Large intestine (tissue), 12 donors: ENCODE measurements at places on chromosomes 13 and 19.
A peak's percentile ranks its signal among the peaks of the same experiment; 100 is the strongest.

DNA sequence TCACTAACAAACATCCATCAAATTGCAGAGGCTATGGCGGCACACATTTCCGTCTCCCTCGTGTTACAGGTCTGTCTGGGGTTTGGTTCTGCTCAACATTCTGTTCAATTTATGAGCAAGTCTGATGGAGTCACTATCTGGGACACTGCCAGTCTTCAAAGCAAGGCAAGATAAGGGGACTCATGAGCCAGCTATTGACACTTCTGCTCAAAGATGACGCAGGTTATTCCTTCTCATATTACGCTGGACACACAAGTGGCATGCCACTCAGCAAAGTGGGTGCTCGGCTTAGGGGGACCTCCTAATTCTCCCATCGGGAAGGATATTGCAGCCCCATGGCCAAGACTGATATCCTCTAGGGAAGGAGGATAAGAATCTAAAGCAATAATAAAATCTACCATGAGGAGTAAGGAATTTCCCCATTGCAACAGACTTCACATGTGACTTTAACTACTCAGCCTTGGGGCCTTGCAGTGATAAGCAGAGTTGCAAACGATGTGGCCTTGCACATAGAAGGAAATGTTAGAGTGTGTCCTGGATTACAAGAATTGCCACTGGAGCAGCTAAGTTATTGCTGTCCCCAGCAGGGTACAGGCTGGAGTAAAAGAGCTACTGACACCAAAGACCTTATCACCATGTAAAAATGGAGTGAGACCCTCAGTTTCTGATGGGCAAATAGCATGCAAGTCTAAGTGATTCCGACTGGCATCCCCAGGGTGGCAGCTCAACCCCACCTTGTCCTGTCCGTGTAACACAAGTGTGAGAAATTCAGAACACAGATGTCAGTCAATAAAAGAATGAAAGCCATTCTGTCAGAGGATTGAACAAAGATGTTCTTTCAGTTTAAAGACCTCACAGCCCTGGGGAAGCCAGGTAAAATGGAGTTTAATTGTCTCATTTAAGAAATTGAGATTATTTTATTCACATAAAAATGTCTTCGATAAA is 306.1 kb downstream of the IRS2 start:
- no peaks in the 10 kb centered on the region for H3K36me3 ChIP-seq
- peak overlapping the region; percentile 73 for H3K27ac ChIP-seq
- DNase-seq: peak; percentile 94
- H3K27me3 ChIP-seq: no peaks in the 10 kb centered on the region

GRCh38 chr13:30877335-30877734 is 28.7 kb upstream of the MEDAG start:
- DNase-seq: no peak
- peaks cover 9% of the 10 kb centered on the region for H3K4me1 ChIP-seq
- peaks cover 9% of the 10 kb centered on the region for H3K27me3 ChIP-seq
- no peak overlapping the region for H3K27ac ChIP-seq
- no peaks in the 10 kb centered on the region for H3K36me3 ChIP-seq

DNA sequence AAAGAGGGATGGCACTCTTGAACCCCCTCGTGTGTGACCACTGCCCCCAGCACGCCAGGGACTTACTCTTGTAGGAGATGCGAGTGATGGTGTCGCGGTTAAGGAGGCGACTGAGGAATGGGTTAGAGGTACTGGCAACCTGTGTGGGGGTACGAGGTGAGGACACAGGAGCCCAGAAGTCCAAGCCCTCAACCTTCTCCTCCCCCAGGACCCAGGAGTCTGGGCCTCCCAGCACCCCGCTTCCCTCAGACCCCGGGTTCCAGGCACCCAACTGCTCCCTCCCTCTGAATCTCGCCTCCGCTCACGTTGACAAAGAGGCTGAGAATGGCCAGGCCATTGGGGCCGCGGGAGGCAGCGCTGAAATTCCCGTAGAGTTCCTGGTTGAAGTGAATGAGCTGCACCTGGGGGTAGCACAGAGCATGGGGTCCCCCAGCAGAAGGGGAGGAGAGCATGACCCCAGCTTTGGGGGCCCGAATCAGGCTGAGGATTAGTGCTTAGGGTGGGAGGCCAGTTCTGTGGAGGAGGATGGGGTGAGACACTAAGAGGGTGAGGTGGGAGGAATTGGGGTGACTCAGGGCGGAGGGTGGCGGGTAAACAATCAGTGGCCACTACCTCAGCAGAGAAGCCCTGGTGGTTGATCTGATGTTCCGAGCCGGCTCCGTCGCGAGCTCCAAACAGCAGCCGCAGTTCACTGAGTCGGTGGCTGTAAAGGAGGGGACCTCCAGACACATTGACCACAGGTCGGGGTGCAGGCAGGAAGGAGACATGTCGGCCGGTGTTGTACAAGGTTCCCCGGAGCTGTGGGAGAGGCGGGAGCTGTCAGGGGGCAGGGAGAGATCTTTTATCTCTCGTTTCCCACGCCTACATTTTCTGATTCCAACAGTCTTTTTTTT is 2.5 kb upstream of the DBP start:
- H3K27ac ChIP-seq: no peak overlapping the region
- H3K4me1 ChIP-seq: peaks cover 21% of the 10 kb centered on the region
- H3K36me3 ChIP-seq: no peaks in the 10 kb centered on the region
- DNase-seq: no peak

- H3K4me1 ChIP-seq: no peaks in the 10 kb centered on the region
- no peak for DNase-seq
- H3K36me3 ChIP-seq: no peaks in the 10 kb centered on the region
- no peak overlapping the region for H3K27ac ChIP-seq
These were observed 32.5 kb downstream of the PCDH20 start for GRCh38 chr13:61383111-61383510.

DNA sequence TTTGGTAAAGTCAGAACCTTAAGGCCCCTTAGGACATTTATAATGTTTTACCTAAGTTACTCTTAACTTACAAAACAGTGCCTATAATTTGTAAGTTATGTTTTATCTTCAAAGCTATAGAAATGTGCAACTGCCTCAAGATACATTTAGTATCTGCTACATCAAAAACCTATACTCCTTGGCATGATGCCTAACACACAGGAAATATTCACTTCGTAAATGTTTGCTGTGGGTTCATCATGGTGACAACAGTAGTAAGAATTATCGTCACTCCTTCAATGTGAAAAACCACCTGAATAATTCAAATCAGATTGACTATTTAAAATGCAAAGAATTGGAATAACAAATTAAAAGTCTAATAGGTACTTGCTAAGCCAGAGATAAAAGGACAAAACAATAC is 184.1 kb downstream of the DIAPH3 start:
- no peak overlapping the region for H3K4me3 ChIP-seq
- H3K36me3 ChIP-seq: no peaks in the 10 kb centered on the region
- peaks cover 16% of the 10 kb centered on the region for H3K4me1 ChIP-seq

DNA sequence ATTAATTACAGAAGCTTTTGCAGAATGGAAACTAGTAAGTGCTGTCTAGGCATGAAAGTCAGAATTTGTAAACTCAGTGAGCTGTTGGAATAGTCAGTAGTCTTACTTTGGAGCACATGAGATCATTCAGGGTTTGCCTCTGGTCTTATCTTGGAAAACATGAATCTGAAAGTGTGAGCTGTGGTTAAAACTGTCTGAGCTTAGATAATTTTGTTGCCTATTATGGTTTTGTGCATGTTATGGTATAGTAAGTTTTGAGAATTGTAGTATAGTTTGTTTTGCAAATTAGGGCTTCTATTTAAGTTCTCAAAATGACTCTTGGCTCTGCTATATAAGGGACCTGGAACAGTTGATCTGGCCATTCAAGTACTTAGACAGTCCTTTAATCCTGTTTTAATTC is 53.7 kb upstream of the TRPC4 start:
- H3K36me3 ChIP-seq: no peaks in the 10 kb centered on the region
- H3K27ac ChIP-seq: no peak overlapping the region
- H3K4me1 ChIP-seq: no peaks in the 10 kb centered on the region
- no peak overlapping the region for H3K4me3 ChIP-seq
- DNase-seq: no peak

DNA sequence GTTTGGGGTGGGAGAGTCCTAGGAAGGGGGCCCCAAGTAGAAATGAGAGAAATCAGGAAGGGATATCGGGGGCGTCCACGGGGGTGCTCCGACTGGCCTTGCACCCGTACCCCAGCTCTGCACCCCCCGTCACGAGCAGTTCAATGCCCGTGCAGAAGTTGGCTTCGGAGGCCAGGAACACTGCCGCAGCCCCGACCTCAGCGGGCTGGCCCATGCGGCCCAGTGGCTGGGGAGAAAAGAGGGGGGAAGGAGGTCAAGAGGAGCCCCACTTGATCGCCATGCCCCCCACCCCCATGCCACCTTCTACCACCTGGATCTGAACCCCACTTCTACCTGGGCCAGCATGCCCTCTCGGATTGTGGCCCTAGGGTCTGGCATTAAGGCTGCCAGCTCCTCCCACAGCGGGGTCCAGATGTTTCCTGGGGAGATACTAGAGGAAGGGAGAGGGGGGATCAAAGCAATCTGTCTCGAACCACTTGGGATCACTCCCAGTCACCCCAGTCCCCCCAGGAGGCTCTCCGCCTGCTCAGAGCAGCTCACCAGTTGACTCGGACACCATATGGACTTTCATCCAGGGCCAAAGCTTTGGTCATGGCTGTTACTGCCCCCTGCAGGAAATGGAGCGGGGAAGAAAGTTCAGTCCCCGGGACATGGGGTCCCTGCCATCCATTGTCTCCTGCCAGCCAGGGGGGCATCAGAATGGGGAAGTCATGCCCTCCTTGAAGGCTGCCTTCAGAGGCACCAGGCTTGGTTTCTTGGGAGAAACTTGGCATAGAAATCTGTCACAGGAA is 2.5 kb upstream of the BCAT2 start:
- peaks cover 29% of the 10 kb centered on the region for H3K4me1 ChIP-seq
- H3K27me3 ChIP-seq: no peaks in the 10 kb centered on the region
- peak overlapping the region; percentile 92 for H3K27ac ChIP-seq
- peaks cover 2% of the 10 kb centered on the region for H3K36me3 ChIP-seq

DNA sequence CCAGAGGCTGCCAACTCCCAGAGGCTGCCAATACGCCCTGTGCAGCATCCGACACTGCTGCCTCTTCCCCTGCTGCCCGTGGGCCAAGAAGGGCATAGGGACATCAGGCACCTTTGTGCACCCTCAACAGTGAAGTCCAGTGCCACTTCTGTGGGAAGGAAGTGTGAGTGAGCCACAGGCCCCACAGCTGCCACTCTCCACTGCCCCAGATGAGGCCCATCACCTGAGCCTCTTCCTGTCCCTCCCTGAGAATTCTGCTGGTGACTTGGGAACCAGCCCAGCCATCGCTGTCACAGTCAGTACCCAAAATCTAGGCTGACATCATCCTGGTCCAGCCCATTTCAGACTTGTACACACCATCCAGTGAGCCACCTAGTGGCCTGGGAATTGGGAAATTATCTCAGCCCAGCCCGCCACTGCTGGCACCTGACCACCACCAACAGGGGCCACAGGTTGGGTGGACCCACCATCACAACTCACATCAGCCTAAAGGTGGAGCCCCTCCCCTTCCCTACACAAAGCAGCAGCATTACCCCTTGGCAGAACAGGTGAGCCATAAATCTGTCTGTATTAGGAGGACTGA is 733.9 kb upstream of the KLHL1 start:
- no peak overlapping the region for H3K4me3 ChIP-seq
- H3K4me1 ChIP-seq: no peaks in the 10 kb centered on the region
- no peaks in the 10 kb centered on the region for H3K27me3 ChIP-seq
- no peaks in the 10 kb centered on the region for H3K36me3 ChIP-seq
- no peak for DNase-seq

GRCh38 chr13:29125191-29125933 is 305.2 kb downstream of the MTUS2 start:
- no peak for DNase-seq
- no peaks in the 10 kb centered on the region for H3K4me1 ChIP-seq

DNA sequence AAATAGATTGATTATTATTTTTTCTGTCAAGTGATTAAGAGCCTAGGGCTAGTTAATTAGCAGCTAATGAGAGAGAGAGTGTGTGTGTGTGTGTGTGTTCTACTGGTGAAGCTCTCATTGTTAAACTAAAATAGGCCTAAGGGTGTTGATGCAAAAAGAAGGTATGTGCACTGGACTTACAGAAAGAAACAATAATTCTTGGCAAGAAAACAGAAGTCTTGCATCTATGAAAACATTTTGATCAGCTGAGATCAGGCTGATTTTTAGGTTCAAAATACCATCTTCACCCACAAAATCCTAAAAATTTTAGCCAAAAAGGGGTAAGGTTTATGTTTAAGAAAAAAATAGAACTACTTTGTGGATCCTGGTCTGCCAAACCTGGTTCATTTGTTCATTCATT is 106.5 kb downstream of the POSTN start:
- no peak for DNase-seq
- H3K4me1 ChIP-seq: no peaks in the 10 kb centered on the region
- no peak overlapping the region for H3K4me3 ChIP-seq
- no peaks in the 10 kb centered on the region for H3K27me3 ChIP-seq

DNA sequence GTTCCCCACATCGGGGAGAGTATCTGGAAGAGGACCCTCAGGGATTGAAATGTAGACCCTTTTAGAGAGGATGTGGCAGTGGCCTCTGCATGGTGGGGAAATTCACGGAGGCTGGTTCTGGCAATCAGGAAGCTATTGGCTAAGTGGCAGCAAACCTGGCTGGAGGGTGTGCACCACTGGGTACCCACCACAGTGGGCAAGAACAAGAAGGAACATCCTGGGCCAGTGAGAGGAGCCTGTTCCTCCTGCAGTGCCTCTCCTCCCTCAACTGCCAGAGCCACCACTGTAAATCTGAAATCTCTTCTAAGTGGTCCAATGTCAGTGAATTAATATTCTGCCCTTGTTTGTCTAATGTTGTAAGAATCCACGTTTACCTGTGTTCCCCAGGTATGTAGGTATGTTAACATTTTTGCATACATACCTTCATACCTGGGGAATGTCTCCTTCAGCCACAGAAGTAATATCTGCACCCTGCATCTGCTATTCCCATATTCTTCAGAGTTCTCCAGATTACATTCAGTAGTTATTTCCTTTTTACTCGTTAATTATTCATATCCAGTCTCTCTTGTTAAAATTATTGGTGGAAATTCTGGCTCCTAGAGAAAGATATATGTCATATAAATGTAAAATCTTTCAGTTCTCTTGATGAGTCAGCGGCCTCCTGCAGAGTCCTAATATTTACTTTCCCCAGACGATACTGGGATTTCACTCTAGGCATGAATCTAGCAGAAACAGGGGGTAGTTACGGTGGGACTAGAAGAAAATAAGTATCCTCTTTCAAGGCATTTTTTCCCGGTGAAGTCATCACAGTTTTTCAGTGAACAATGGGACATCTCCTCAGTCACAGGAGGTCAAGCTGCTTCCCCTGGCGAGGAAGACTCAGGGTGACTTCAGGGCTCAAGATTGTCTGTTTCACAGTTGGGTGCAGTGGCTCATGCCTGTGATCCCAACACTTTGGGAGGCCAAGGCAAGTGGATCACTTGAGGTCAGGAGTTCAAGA is 148.3 kb downstream of the MYO16 start:
- no peaks in the 10 kb centered on the region for H3K27me3 ChIP-seq
- H3K36me3 ChIP-seq: no peaks in the 10 kb centered on the region
- no peaks in the 10 kb centered on the region for H3K4me1 ChIP-seq
- no peak overlapping the region for H3K4me3 ChIP-seq
- DNase-seq: no peak

DNA sequence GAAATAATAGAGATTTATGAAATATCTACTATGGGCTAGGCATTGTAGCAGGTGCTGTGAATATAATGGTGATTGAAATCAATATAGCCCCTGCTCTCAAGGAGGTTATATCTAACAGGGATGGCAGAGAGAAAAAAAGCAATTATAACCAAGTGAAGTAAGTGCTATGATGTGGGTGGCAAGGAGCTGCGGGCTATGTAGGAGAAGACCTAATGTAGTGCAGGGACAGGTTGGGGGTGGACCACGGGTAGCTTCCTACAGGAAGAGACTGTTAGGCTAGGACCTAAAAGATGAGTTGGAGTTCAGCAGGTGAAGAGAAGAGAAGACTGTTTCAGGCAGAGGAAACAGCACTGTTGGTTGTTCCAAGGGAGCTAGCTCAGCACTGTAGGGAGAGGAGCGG is 311.0 kb downstream of the KCNRG start:
- no peak overlapping the region for H3K27ac ChIP-seq
- H3K36me3 ChIP-seq: no peaks in the 10 kb centered on the region
- no peaks in the 10 kb centered on the region for H3K4me1 ChIP-seq
- H3K4me3 ChIP-seq: no peak overlapping the region
- H3K27me3 ChIP-seq: no peaks in the 10 kb centered on the region
